ENCODE measurements at places on chromosomes 5 and 9.

DNA sequence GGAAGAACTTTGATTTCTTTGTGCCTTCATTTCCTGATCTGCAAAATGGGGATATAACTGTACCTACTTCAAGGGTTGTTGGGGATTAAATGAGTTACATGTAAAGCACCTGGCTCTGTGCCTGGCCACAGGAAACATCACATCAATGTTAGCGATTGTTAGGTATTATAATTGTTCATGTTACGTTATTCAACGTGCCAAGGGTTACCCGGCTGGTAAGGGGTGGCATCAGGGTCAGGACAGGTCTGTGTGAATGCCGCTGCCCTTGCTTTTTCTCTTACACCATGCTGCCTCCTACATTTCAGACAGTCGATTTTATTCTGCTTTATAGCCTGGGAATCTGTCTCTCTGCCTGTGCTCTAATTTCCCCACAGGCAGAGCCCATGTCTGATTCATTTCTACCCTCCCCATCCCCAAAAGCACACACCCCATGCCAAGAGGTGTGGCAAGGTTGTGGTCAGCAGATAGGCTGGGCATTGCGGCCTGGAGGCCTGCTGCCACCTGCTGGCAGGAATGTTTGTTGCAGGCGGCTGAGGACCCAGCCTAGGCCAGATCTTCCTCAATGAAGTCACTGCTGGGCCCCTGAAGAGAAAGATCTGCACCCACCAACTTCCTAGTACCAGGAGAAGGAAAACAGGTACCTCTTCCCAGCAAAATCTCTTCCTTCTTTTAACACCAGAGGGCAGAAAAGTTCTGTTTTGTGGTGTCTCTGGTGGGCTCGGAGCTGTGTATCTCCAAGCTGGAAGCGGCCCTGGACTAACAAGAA lies 5.3 kb downstream of the ANKS6 start:
- DNase-seq, result peak; percentile 85

DNA sequence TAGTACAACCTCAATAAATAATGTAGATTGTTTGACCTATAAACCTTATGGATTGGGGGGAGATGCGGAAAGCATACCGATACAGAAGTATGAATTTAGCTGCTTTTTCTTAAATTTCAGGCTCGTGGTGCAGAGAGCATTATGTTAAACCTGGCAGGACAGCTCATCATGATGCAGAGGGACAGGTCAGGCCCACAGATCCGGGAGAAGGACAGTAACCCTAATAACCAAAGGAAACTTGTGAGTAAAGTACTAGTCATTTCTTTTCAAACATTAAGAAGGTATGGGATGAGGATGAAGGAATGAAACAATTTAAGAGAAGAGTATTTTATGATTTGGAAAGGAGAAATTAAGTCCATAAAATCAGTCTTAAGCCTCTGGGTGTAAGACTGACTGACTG lies 70.5 kb downstream of the ERMP1 start:
- no peak for DNase-seq

- no peak for DNase-seq
These were observed 6.4 kb downstream of the TOR1B start for GRCh38 chr9:129809346-129809745.

GRCh38 chr5:142587354-142587965 lies 98.4 kb downstream of the FGF1 start:
- DNase-seq, result peak; percentile 43

DNA sequence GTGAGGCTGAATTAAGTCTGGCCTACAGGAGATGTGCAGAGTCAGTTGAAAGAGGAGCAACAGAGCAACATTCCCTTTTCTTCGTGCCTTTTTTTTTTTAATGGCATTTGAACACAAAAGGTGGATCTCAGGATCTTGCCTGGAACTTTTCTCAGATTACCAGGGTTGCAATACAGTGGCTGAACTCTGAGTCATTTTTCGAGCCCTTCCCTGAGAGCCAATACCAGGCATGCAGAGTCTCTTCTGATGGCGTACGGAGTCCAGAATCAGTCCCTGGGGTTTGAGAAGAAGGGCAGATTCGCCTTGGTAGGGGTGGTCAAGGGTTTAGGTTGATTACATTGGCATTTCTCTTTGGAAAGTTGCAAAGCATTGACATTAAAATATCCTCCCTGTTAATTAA lies 271.5 kb downstream of the GAS1 start:
- DNase-seq, result no peak

DNA sequence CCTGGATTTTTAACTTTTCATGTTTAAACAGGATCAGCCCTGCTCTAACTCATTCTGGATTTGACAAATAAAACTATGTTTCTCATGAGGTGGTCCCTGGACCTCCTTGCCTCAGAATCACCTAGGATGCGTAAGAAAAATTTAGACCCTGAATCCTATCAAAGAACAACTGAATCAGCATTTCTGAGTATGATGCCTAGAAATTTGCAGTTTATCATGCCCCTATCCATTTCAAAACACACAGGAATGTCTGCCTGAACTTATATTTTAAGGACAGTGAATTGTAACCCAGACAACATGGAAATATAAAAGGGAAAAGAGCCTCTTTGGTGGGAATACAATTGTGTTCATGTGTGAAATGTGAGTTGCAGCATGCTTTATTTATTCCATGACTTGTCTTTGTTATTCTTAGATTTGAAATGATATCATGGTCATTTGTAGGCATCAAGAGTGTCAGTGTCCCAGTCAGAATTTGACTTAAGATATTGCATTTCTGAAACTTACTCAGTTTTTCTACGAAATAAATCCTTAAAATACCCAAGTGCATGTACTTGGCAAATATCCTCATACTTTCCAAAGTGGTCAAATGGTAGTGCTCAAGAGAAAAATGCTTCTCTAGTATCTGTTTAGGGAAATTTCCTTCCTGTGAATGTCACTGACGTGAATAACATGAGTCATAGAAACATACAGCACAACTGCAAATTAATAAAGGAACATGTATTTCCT lies 144.3 kb downstream of the GIN1 start:
- DNase-seq, result peak; percentile 29

- no peak for DNase-seq
These were observed 362.8 kb upstream of the RPS23 start for GRCh38 chr5:82640916-82641315.

DNA sequence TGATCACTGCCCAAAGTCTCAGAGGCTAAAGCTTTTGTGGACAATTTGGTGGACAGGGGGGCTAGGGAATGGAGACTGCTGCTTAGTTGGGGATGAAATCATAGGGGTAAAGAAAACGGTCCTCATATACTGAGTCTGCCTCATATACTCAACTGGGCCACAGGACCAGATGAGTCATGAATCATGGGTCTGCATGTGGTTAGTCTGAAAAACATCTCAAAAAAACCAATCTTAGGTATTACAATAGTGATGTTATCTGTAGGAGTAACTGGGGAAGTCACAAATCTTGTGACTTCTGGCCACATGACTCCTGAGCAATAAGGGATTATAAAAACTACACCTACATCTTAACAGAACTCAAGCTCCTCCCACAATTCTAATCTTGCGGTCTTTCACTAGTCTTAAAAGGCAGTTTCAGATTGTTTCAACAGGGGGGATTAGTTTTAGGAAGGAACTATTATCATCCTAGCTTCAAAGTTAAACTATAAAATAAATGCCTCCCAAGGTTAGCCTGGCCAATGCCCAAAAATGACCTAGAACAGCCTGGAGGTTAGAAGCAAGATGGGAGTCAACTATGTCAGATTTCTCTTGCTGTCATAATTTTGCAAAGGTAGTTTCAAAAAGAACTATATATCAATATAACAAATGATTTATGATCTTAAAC lies 17.5 kb downstream of the TMEM161B start:
- peak; percentile 90 for DNase-seq

DNA sequence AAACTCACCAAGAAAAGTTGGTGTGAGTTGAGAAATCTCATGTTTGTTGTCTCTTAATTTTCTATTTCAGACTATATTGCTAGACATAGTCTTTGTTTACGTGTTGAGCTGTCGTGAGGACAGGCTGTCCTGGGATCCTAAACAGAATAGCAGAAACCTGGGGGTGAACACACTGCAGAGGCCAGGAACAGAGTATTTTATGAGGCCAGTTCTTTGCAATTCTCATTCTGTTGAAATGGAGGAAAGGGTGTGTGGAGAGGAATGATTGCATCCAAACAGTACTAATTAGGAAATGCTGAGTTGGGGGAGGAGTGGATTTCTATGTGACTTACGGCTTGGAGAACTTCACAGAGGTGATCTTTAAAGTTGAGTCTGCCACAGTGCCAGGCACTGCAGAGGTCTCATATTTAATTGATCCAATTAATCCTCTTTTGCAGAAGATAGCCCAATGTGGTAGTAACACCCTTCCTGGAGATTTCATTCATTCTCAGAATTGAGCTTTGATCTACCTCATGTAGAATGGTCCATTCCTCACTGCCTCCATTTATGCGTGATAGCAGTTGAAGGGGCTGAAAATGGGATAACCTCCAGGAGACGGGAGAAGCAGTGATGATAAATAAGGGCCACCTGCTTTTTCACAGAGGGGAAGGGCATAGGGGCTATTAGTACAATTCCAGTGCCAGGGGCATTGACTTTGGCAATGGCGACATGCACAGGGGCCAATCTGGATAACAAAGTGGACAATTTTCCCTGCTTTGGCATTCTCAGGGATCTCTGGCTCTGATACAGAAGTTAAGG lies 84.7 kb upstream of the TNFAIP8 start:
- no peak for DNase-seq

DNA sequence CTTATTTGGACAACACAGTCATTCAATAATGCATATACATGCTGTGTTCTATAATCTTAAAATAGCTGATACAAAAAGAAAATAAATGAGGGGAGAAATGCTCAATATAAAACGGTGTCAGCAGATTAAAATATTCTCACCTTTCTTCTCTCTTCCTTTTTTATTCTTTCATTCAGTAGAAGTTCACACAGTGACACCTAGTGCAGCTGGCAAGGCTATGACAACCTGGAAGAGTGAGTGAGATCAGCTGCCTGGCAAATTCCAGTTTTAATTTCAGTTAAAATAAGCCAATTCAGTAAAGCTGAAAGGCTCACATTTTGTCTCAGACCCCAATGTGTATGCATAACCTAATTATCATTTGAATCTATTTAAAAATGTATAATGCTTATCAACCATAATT lies 150.3 kb downstream of the RASEF start:
- DNase-seq, result peak; percentile 34

- peak; percentile 28 for DNase-seq
These were observed 91.6 kb upstream of the NR3C1 start for GRCh38 chr5:143495110-143495509.

GRCh38 chr9:96020792-96021550 lies 145.5 kb downstream of the ERCC6L2 start:
- no peak for DNase-seq

DNA sequence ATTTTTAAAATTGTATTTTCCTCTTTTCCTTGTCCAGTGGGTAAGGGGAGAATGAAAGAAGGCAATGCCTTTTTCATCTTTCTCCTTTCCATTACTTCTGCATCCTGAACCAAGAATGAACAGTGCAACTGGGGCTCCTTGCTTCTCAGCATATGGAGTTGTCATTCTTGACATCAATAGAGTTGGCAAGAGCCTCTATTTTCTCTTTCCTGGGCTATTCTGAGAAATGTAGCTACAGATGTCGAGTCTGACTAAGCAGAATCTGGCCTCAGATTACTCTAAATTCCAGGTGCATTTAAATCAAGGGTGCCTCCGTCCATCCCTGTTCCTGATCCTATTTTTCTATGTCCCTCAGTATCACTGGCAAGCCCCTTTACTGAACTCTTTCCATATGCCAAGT lies 244.8 kb downstream of the GLIS3 start:
- DNase-seq, result no peak

DNA sequence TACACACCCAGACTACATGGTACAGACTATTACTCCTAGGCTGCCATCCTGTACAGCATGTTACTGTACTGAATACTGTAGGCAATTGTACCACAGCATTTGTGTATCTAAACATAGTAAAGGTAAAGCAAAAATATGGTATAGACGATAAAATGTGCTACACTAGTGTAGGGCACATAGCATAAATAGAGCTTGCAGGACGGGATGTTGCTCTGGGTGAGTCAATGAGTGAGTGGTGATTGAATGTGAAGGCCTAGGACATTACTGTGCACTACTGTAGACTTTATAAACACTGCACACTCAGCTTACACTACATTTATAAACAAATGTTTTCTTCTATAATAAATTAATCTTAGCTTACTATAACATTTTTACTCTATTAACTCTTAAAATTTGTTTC lies 25.6 kb downstream of the ANKRD55 start:
- no peak for DNase-seq

DNA sequence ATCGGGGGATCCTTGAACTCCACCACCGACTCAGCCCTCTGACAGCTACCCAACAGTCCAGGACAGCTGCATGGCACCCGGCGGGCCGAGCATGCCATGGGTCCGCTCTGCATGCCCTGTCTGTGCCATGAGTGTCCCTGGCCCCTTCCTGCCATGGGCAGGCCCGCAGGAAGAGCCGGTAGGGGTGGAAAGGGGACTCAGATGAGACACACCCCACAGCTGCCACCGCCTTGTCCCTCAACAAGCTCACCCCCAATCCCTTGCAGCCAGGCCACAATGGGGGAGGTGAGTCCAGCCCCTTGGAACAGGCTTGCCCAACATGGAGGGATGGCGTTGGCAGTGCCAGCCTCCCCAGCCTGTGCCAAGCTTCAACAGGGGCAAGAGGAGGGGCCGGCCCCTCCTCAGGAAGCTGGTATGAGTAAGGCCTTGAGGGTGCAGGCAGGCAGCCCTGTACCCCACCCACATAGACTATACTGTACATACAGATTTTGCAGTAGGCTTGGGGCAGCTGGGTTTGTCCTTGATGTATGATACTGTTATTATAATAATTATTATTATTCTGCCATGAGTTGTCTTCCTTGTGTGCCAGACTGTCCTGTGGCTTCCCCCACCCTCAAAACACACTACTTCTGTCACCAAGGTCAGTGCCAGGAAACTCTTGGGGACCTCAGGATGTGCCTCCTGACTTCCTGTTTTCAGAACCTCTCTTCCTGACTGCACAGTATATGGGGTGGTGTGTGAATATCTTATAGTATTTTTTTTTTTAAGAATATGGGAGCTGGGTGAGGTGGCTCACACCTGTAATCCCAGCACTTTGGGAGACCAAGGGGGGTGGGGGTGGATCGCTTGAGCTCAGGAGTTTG lies 12.0 kb upstream of the SLC34A1 start:
- no peak for DNase-seq

All from OCI-M1 (cell line).